ENCODE measurements at places on chromosomes 12 and 14.
A peak's percentile ranks its signal among the peaks of the same experiment; 100 is the strongest.

DNA sequence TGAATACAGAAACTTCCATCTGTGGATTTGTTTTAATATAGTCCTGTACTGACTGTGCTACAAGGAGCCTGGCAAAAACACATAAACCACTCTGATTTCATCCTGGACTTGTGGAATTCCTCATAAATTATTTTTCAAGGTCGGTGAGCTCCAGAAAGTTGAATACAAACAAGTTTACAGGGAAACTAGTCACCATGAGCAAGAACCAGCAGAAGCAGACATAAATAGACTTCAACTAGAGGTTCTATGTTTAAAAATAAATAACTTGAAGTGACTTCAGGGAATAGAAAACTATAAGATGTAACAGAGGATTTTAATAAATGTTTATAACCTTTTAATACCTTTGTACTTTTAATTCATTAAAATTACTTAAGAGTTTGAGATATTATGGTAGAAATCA lies 63.5 kb downstream of the EFCAB11 start:
- no peak for DNase-seq

DNA sequence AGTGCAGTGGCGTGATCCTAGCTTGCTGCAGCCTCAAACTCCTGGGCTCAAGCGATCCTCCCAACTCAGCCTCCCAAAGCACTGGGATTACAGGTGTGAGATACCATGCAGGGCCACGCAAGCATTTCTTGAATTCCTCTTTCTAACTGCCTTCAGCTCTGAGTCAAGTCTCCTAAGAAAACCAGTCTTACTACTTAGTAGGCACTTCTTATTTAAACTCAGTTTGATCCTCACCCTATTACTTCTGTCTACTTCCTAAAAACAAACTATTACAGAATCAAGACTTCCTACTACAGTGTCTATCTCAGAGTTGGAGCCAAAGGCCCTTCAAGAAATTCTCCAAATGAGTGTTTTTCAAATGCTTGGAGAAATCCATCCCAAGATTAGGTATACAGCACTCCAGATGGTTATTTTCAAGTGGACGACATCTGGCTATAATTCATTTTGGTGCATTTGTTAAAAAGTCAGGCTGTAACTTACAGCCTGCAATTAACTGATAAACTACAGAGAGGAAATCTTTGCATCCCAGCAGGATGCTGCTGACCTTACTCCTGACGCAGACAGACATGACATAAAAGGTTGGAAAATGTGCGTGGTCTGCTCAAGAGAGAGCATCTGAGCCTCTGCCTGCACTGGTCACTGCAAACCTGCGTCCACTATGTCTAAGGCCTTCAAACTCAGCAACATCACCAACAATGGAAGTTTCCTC lies 34.7 kb downstream of the SSH1 start:
- peak; percentile 89 for DNase-seq

GRCh38 chr14:60658909-60659585 lies 9.8 kb upstream of the SIX1 start:
- no peak for DNase-seq

DNA sequence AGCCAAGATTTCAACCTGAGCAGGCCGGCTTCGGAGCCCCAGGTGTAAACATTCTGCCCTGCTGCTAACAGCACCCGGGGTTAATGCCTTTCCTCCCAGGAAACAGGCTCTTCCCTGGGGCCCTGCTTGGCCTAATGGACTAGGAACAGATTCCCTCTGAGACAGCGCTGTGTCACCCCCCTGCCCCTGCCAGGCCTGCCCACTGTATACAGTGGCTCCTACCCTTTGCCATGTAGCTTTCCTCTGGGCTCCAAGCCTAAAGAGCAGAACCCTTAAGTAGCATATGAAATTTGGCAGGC lies 28.3 kb upstream of the BCDIN3D start:
- DNase-seq = no peak

DNA sequence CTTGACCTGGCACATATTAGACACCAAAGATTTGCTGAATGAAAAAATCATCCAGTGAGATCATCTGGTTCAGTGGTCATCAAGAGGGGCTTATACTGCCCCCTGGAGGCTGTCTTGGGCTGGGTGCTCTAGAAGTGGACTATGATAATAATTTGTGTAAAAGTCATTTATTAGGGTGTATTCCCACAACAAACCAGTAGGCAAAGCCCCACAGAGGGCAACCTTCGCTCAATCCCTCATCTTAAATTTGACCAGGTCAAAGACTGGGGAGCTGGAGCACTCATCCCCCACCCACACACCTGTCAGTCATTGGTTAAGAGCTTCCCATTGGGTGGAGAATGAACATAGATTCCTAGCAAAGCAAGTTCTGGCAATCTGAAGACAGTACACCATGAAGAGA lies 20.0 kb upstream of the FICD start:
- DNase-seq = peak; percentile 21

DNA sequence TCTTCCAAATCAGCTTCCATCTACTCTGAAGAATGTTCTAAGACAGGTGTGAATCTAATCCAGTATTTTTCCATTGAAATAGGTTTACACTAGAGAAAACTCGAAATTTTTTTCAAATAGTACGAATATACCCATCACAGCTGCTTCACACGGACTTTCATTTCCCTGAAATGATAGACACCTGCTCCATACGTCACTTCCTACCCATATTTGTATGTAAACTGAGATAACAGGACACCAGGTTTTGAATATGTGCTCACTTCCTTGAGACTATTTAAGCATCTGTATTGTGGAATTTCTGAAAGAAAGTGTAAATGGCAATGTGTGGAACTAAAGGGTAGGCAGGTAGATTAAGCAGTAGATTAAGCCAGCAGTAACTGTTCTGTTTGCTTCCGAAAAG lies 13.4 kb upstream of the ITPR2 start:
- no peak for DNase-seq

DNA sequence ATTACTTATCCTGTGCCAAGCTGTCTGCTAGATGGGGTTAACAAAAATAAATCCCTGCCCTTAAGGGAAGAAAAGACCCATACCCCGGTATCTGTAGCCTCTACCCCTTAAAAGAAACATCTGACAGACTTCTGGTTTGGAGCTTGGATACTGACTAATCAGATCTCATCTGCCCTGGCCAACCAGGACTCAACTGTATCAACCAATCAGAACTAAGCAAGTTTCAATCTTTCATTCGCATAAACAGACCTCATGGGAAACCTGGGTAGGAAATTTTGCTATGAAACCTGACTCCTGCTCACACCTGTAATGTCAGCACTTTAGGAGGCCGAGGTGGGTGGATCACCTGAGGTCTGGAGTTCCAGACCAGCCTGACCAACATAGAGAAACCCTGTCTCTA lies 26.4 kb upstream of the PRMT8 start:
- DNase-seq = no peak

GRCh38 chr14:72788972-72789728 lies 104.8 kb downstream of the DPF3 start:
- no peak for DNase-seq
